Cerebellar cortex (tissue), 1 donor: ENCODE measurements at places on chromosomes 16 and 17.

DNA sequence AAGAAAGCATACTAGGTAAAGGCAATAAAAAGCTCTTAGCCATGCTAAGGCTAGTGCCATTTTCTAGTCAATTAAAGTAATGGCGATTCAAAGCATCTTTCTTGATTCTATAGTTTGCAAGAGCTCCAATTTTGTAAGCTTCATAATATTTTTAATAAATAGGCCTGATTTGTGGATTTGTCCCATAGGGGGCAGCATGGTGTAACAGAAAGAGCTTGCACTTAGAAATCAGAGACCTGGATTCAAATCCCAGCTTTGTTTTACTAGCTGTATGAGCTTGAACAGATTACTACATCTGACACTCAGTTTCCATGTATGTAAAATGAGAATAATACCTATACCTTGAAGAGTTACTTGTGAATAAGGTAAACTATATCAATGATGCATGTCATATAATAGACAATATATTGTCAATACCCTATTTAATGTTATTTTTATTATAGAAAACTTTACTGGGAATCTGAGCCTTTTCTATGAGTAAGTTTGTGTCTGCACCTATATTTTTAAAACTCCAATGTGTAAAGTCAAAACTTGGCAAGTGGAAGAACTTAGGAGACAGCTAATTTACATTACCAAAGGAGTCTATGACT lies 93.6 kb upstream of the NOG start:
- peak; percentile 2 for DNase-seq

GRCh38 chr16:85835956-85836705 lies 36.6 kb downstream of the COX4I1 start:
- no peak for DNase-seq

GRCh38 chr16:80631581-80631980 lies 90.8 kb downstream of the DYNLRB2 start:
- no peak for DNase-seq

GRCh38 chr17:30344283-30345088 lies 10.6 kb upstream of the TMIGD1 start:
- no peak for DNase-seq

DNA sequence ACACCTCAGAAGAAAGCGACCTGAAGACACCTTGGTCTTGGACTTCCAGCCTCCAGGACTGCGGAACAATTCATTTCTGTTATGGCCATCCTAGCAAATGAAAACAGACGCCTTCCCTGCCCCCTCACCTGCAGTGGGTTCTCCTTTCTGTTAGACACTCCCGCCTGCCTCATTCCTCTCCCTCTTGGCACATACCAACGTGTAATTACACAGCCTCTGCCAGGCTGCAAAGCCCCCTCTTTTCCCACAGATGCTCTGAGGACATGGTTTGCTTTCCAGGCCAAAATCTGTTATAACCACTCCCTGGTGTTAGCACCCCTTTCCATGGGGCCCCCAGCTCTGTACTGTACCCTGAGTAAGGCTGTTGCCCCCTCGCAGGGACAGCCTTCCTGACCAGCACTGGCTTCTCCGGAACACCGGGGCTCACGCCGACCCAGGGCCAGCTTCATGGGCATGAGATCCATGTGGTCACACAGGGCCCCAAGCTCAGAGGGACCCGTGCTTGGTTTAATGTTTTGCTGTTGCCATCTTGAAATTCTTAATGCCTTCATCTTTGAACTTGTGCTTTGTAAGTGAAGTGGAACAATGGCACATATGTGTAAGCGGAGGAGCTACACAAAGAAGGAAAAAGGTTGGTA lies 64.1 kb downstream of the SDK2 start:
- DNase-seq, result no peak

GRCh38 chr17:40028595-40028994 lies 13.4 kb downstream of the CSF3 start:
- no peak for DNase-seq

GRCh38 chr17:48181653-48182052 lies 74.1 kb downstream of the SNX11 start:
- peak; percentile 19 for DNase-seq

- DNase-seq, result peak; percentile 30
These were observed 4.0 kb upstream of the FA2H start for GRCh38 chr16:74778646-74779045.

GRCh38 chr17:70110443-70110880 lies 35.4 kb downstream of the KCNJ16 start:
- DNase-seq, result no peak

- DNase-seq, result no peak
These were observed 6.6 kb downstream of the GID4 start for GRCh38 chr17:18045691-18046350.

DNA sequence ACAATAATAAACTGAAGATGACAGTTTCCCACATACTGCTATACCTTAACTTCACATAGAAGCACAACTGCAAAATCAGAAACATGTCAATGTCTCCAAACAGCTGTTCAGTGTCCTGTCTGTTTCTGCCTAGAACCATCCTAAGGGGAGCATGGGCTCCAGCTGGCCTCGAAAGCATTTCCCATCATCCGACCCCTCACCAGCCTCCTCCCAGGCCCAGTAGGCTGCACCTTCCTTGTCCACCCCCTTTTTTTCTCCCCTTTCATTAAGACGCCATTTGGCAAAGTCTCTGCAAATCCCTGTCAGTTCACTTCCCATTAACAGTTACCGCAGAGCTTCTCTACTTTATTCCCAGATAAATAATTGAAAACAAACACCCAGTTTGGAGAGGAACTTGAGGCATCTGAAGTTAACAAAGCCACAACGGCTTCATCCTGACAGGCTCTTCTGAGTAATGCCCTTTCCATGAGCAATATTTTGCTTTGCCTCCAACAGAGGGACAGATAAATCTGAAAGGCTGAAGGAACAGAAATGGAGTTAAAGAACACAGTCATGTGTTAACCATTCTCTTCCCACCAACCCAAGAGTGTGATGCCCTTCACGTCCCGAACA lies 65.3 kb downstream of the SLC39A11 start:
- no peak for DNase-seq

DNA sequence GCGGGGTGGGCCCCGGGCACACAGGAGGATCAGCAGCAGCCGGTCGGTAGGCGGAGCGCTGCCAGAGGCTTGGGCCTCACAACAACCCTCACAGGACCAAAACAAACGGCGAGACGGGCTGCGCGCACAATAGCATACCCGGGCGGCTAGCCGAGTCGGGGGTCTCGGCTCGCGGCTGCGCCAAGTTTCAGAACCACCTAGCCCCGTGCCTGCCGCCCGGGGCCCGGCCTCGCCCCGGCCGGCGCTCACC lies 732 bp downstream of the ULK2 start:
- DNase-seq, result peak; percentile 76

DNA sequence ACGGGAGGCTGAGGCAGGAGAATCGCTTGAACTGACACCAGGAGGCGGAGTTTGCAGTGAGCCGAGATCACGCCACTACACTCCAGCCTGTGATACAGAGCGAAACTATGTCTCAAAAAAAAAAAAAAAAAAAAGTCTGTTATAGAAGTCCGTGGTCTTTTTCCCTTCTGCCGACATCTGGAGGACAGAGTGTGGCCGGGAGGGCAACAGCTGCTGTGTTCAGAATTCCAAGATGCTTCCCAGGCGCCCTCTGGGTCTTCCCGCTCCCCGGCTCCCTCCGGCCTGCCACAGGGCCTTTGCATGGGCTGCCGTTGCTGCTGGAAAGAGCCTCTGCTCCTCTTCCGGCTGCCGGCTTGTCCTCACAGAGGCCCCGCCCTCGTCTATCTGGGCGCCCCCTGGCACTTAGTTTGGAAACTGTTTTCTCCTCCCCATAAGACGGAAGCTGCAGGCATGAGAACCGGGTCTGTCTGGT lies 2.4 kb upstream of the CACNA1H start:
- DNase-seq, result no peak

- no peak for DNase-seq
These were observed 42.7 kb downstream of the GNA13 start for GRCh38 chr17:65013613-65014391.

DNA sequence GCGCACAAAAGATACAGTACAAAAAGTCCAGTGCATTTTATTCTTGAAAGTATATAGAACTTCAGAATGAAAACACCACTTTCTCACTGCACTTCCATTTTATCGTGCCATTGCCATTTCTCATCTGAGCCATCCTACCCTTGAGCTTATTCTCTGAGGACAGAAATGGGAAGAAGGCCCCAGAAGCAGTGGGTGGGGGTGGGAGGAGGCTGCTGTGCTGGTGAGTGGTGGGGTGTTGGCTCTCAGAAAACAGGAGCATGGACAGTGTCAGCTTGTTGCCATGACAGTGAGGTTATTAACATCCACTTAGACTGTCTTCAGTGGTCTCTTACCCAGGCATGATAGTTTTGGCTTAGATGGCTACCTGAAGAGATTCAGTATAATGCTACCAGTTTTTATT lies 4.5 kb downstream of the ATMIN start:
- DNase-seq, result no peak

- no peak for DNase-seq
These were observed 327.7 kb downstream of the BCAS3 start for GRCh38 chr17:61005358-61005757.

- no peak for DNase-seq
These were observed 28.2 kb downstream of the GJC1 start for GRCh38 chr17:44801880-44802279.

- DNase-seq, result no peak
These were observed 129.5 kb downstream of the PRKCA start for GRCh38 chr17:66431910-66432309.

DNA sequence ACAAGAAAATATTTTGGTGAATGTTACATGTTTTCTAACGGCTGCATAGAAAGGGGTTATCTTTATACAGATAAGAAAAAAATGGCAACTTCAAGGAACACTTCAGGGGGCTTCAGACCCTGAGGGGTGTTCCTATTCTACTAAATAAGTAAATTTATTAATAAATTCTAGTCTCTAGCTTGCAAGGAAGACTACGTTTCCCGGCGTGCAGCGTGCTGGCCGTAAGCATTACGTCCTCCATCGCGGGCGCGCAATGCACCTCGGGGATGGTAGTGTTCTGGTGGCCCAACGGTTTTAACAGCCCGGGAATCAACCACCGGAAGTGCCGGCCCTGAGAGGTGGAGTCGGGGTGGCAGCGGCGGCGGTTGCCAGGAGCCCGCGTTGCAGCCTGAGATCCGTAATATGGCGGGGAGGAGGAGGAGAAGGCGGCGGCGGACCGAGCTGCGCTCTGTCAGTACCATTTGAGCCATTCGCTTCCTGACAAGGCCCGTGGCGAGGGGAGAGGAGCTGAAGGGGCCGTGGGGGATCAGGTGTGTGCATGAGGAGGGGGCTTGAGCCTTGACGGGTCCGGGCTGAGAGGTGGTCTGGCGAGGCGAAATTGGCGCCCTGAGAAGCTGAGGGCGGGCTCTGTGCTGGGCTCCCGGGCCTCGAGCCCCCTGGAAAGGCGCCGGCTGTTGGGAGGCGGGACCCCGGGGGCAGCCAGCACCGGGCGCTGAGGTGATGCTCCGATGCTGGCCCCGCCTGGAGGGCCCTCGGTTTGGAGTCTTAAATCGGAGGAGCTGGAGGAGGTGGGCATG lies at the start of gene CCP110:
CCP110 (plus strand) TSS at position 384 of the 797 bp plus-strand sequence. CDS start 3,940 bp downstream, outside the sequence.
- peak; percentile 99 for DNase-seq

DNA sequence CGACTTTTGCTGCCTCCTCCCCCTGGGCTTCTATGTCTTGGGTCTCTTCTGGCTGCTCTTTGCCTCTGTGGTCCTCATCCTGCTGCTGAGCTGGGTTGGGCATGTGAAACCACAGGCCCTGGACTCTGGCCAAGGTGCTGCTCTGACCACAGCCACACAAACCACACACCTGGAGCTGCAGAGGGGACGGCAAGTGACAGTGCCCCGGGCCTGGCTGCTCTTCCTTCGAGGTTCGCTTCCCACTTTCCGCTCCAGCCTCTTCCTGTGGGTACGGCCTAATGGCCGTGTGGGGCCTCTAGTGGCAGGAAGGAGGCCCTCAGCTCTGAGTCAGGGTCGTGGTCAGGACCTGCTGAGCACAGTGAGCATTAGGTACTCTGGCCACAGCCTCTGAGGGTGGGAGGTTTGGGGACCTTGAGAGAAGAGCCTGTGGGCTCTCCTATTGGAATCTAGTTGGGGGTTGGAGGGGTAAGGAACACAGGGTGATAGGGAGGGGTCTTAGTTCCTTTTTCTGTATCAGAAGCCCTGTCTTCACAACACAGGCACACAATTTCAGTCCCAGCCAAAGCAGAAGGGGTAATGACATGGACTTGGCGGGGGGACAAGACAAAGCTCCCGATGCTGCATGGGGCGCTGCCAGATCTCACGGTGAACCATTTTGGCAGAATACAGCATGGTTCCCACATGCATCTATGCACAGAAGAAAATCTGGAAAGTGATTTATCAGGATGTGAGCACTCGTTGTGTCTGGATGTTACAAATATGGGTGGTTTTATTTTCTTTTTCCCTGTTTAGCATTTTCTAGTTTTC lies 2.3 kb downstream of the GP1BA start:
- peak; percentile 47 for DNase-seq

GRCh38 chr16:88477631-88478519 lies 24.8 kb downstream of the ZFPM1 start:
- DNase-seq, result no peak

DNA sequence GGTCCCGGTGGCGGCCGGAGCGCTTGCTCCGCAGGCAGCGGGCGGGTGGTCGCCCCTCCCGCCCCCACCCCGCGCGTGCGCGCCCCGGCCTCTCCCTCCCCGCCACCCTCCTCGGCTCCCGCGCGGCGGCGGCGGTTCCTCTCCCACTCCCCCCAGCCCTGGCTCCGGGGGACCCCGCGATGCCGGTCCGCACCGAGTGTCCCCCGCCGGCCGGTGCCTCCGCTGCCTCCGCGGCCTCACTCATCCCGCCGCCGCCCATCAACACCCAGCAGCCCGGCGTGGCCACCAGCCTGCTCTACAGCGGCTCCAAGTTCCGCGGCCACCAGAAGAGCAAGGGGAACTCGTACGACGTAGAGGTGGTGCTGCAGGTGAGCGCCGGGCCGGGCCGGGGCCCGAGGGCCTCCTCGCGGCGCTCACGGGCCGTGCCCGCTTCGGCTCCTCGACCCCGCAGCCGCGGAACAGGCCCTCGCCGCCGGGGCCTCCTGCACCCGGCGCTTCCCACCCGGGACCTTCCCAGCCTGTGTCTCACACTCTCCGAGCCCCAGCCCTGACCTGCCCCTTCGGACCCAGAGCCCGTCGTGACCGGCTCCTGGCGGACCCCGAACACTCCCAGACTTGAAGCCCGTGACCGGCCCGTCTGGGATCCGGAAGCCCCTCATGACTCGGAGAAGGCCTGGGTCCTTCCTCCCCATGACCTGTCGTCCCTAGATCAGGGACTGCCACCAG lies 490 bp downstream of the GID4 start:
- DNase-seq, result peak; percentile 41
